Activated CD4-positive, alpha-beta memory T cell treated with anti-CD3 and anti-CD28 coated beads for 36 hours (primary cell): ENCODE measurements at places on chromosomes 7 and 10. TPM values are rescaled to one million over a fixed set of nuclear protein-coding genes. Genes with fewer than 3 reads are reported as not detected.

- H3K27ac ChIP-seq, result peak overlapping the region; percentile 86
- DNase-seq, result peak; percentile 79
- no peaks in the 10 kb centered on the region for H3K4me1 ChIP-seq
- H3K36me3 ChIP-seq, result no peaks in the 10 kb centered on the region
- H3K27me3 ChIP-seq, result no peaks in the 10 kb centered on the region
- peak overlapping the region; percentile 78 for H3K4me3 ChIP-seq
Measured at GRCh38 chr7:142626420-142627035, 122.7 kb upstream of the PRSS1 start.

Gene CYP3A7
- not detected for total RNA-seq

DNA sequence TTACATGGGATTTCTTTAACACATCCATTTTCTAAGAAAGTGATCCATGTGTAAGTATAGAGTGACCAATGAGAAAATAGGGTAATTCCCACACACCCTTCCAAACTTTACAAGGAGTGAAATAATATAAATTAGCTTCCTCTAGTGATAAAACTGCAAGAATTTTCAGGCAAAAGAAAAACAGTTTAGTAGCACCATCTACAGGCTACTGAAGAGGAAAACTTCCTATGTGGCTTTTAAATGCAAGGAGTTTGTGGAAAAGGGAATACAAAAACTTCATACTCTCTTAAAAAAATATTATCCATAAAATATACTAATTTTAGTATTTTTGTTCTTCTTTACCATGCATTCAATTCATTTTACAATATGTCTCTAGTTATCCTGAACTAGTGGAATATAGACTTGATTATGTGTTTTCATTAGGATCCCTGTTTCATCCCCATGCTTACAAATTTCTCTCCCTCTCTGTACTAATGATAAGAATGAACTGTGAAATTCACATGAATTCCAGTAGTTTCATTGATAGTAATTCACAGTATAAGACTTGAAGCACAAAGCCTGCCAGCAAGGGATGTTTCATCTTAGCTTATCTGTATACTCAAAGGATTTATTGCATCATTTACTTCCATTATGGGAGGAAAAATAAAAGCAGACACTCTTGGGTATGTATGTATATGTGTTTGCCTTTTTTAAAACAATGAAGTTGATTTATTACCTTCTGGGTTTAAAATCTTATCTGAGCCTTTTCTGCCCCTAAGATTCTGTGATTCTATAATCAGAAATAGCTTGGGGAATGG lies 442.9 kb downstream of the AUTS2 start:
- H3K4me3 ChIP-seq, result no peak overlapping the region
- H3K27me3 ChIP-seq, result no peaks in the 10 kb centered on the region
- H3K27ac ChIP-seq, result no peak overlapping the region
- H3K4me1 ChIP-seq, result no peaks in the 10 kb centered on the region

DNA sequence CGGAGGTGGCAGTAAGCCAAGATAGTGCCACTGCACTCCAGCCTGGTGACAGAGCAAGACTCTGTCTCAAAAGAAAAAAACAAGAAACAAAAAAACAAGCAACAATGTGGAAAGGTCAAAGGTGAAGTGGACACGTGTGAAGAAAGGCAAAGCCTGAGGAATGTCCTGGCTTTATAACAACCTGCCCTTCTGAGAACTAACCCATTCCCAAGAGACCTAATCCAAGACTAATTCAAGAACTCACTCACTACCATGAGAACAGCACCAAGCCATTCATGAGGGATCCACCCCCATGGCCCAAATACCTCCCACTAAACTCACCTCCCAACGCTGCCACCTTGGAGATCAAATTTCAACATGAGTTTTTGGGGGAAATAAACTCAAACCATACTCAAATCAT lies 47.5 kb upstream of the KIF5B start:
- H3K36me3 ChIP-seq, result peaks cover 5% of the 10 kb centered on the region
- H3K27ac ChIP-seq, result no peak overlapping the region
- peaks cover 4% of the 10 kb centered on the region for H3K27me3 ChIP-seq
- H3K4me1 ChIP-seq, result no peaks in the 10 kb centered on the region
- no peak for DNase-seq

GRCh38 chr7:26061678-26062603 lies 90.1 kb upstream of the NFE2L3 start:
- peaks cover 5% of the 10 kb centered on the region for H3K4me1 ChIP-seq
- no peak overlapping the region for H3K4me3 ChIP-seq
- H3K36me3 ChIP-seq, result no peaks in the 10 kb centered on the region
- H3K27ac ChIP-seq, result no peak overlapping the region
- peaks cover 15% of the 10 kb centered on the region for H3K27me3 ChIP-seq

Gene AKR1D1
- total RNA-seq, result not detected

Gene TRIL
- not detected for total RNA-seq

GRCh38 chr10:128855618-128856428 lies 611.2 kb upstream of the MGMT start:
- no peaks in the 10 kb centered on the region for H3K36me3 ChIP-seq
- H3K27ac ChIP-seq, result no peak overlapping the region
- no peak for DNase-seq
- H3K4me3 ChIP-seq, result no peak overlapping the region
- H3K27me3 ChIP-seq, result no peaks in the 10 kb centered on the region

GRCh38 chr10:352476-353235 lies 217.4 kb downstream of the ZMYND11 start:
- no peak overlapping the region for H3K27ac ChIP-seq
- H3K27me3 ChIP-seq, result no peaks in the 10 kb centered on the region
- H3K4me1 ChIP-seq, result peaks cover 15% of the 10 kb centered on the region
- no peak overlapping the region for H3K4me3 ChIP-seq
- no peak for DNase-seq

DNA sequence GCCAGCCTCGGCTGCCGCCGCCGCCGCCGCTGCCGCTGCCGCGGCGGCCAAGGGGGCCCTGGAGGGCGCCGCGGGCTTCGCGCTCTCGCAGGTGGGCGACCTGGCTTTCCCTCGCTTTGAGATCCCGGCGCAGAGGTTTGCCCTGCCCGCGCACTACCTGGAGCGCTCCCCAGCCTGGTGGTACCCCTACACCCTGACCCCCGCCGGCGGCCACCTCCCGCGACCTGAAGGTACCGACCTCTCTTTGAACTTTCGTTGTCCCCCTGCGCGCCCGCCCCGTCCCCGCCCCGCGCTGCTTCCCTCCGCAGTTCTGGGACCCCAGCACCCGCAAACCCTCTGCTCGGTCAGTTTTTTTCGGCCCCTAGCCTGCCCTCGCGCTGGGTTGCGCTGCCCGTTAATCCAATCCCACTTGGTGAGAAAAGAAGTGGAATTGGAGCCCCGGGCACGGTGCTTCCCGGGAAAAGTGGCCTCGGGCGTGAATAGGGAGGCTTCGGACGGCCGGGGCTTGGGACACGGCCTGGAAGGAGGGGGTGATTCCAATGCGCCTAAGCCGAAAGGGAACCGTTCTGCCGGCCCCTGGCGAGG lies 543 bp downstream of the HMX3 start:
- peaks cover 38% of the 10 kb centered on the region for H3K4me1 ChIP-seq
- peaks cover 75% of the 10 kb centered on the region for H3K27me3 ChIP-seq
- H3K4me3 ChIP-seq, result peak overlapping the region; percentile 80
- no peak overlapping the region for H3K27ac ChIP-seq

Gene SYNPO2L
- not detected for total RNA-seq

GRCh38 chr7:41696323-41696916 lies 6.5 kb downstream of the INHBA start:
- peaks cover 25% of the 10 kb centered on the region for H3K27me3 ChIP-seq
- peaks cover 6% of the 10 kb centered on the region for H3K4me1 ChIP-seq
- no peak overlapping the region for H3K4me3 ChIP-seq
- peak; percentile 31 for DNase-seq
- no peaks in the 10 kb centered on the region for H3K36me3 ChIP-seq

DNA sequence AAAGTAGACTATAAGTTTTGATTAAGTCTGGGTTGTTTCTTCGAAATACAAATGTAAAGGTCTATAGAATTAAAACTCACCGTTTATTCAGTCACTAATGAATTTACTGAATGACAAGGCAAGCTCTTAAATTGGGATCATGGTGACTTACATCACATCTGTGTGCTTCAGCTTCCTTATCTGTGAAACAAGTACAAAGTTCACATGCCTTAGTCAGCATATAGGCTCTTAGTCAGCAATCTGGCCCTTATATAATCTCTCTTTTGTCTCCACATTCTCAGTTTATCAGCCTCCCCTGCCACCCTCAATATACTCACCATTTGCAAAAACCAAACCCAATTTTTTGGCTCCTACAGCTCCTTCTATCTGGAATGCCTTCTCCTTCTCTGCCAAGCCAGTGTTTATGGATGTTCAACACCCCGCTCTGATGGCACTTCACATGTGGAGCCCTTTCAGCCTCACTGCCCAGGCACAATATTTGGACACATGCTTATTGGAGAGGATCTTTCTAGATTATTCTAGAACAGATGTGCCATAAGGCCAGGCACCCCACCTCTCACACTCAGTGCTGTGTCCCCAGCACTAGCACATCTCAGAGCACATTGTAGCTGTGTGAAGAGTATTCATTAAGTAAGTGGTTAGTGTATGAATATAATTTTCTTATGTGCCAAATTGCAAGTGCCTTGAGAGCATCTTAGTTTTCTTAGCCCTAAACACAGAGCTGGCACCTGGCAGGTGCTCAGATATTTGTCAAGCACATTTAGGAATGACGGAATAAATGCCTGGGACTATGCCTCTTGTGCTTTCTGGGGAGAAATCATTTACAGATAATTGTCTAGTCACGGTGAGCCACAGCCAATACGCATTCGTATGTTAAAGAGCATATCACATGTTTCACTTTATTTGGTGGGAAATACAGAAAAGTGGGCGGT lies 9.8 kb upstream of the LAMB1 start:
- H3K4me3 ChIP-seq, result no peak overlapping the region
- H3K4me1 ChIP-seq, result peaks cover 2% of the 10 kb centered on the region
- no peak for DNase-seq
- no peaks in the 10 kb centered on the region for H3K36me3 ChIP-seq
- H3K27ac ChIP-seq, result no peak overlapping the region
- H3K27me3 ChIP-seq, result peaks cover 3% of the 10 kb centered on the region

- no peak overlapping the region for H3K4me3 ChIP-seq
- peaks cover 2% of the 10 kb centered on the region for H3K27me3 ChIP-seq
- no peak overlapping the region for H3K27ac ChIP-seq
- no peak for DNase-seq
Measured at GRCh38 chr7:45683556-45684148, 109.5 kb downstream of the ADCY1 start.

GRCh38 chr7:31432836-31433340 lies 81.0 kb upstream of the ITPRID1 start:
- no peaks in the 10 kb centered on the region for H3K27me3 ChIP-seq
- no peaks in the 10 kb centered on the region for H3K36me3 ChIP-seq
- no peak overlapping the region for H3K27ac ChIP-seq
- no peak for DNase-seq
- no peak overlapping the region for H3K4me3 ChIP-seq
- no peaks in the 10 kb centered on the region for H3K4me1 ChIP-seq

GRCh38 chr10:5641501-5641900 lies 24.9 kb downstream of the ASB13 start:
- DNase-seq, result no peak
- H3K27me3 ChIP-seq, result no peaks in the 10 kb centered on the region
- no peak overlapping the region for H3K27ac ChIP-seq
- no peaks in the 10 kb centered on the region for H3K4me1 ChIP-seq

Gene CHRM2
- total RNA-seq, result not detected

Gene HOXA2
- total RNA-seq, result not detected

Gene CELF2
- 109 TPM for total RNA-seq

DNA sequence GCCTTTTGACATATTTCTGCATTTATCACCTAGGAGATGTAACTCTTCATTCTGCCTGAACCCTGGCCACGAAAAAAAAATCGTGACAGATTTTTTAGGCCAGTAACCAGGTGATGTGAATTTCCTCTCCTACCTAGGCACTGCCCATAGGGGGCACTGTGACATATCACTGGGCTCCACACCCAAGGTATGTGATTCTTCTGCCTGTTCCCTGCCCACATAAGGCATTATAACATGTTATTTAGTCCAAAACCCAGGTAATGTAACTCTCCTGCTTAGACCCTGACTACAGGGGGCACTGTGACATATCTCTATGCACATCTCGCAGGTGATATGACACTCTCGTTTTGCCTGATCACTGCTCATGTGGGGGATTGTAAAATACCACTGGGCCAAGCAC lies 29.5 kb upstream of the ZNF107 start:
- H3K4me1 ChIP-seq, result no peaks in the 10 kb centered on the region
- no peaks in the 10 kb centered on the region for H3K36me3 ChIP-seq
- no peak overlapping the region for H3K27ac ChIP-seq
- H3K4me3 ChIP-seq, result no peak overlapping the region
- H3K27me3 ChIP-seq, result no peaks in the 10 kb centered on the region

Gene NUTM2E
- total RNA-seq, result not detected

DNA sequence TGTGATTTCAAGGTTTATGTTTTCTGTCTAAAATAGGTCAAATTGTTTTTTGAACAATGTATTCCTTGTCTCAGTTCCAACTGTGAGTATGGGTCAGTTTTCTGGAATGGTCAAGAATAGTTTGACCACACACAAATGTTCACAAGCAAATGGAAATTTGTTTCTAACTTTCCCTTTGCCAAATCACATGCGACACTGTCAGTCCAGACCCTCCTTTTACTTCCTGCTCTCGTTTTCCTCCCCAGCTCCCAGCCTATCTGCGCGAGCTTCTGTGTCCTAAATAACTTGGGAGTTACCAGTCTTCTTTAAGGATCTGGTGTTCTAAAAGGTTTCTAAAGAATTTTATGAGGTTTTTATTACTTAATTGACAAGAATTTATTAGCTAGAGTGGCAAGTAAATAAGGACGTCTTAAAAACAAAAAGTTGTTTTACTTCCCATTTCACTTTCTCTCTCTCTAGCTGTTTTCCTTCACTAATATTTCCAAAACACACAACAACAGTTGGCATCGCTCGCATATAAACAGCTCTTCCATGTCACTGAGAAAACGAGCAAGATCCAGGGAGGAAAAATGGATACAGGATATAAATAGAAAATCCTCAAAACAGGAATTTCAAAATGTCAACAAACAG lies 266.1 kb upstream of the KLF6 start:
- H3K4me3 ChIP-seq, result no peak overlapping the region
- H3K36me3 ChIP-seq, result no peaks in the 10 kb centered on the region
- H3K27me3 ChIP-seq, result no peaks in the 10 kb centered on the region
- H3K27ac ChIP-seq, result no peak overlapping the region

- H3K4me1 ChIP-seq, result peaks cover 8% of the 10 kb centered on the region
- H3K36me3 ChIP-seq, result no peaks in the 10 kb centered on the region
- DNase-seq, result no peak
- no peak overlapping the region for H3K27ac ChIP-seq
- peaks cover 41% of the 10 kb centered on the region for H3K27me3 ChIP-seq
- no peak overlapping the region for H3K4me3 ChIP-seq
Measured at GRCh38 chr7:55254242-55254595, 110.9 kb upstream of the LANCL2 start.

GRCh38 chr7:4781366-4782069 lies 6.1 kb downstream of the AP5Z1 start:
- H3K4me1 ChIP-seq, result peaks cover 17% of the 10 kb centered on the region
- no peak overlapping the region for H3K4me3 ChIP-seq
- H3K36me3 ChIP-seq, result peaks cover 20% of the 10 kb centered on the region
- DNase-seq, result no peak
- no peak overlapping the region for H3K27ac ChIP-seq
